ENCODE measurements at places on chromosomes 7 and 10. TPM values are rescaled to one million over a fixed set of nuclear protein-coding genes. Genes with fewer than 3 reads are reported as not detected.

ATP5MK gene
- total RNA-seq, result 148 TPM

ZNF786 gene
- total RNA-seq, result 5.4 TPM

EGR2 gene
- total RNA-seq, result 2.1 TPM

STEAP1B gene
- 10.3 TPM for total RNA-seq

CYP26C1 gene
- under 0.01 TPM for total RNA-seq

PILRA gene
- total RNA-seq, result 0.33 TPM

VWA2 gene
- under 0.01 TPM for total RNA-seq

SPDYE5 gene
- not detected for total RNA-seq

GNAT3 gene
- total RNA-seq, result not detected

GPER1 gene
- total RNA-seq, result 1.5 TPM

HOXA10 gene
- total RNA-seq, result 0.17 TPM

PPP1R3C gene
- 94.5 TPM for total RNA-seq

SFTPA2 gene
- total RNA-seq, result not detected

PLAU gene
- 60.1 TPM for total RNA-seq
